Caco-2 (cell line): ENCODE measurements at places on chromosomes 1 and 21. TPM values are rescaled to one million over a fixed set of nuclear protein-coding genes. Genes with fewer than 3 reads are reported as not detected.
A peak's percentile ranks its signal among the peaks of the same experiment; 100 is the strongest.

MEGF6 gene
- total RNA-seq = 12.1 and 13.3 TPM in 2 replicates

- no peak for DNase-seq
- no peak overlapping the region for H3K4me3 ChIP-seq
- no peaks in the 10 kb centered on the region for H3K4me1 ChIP-seq
- no peaks in the 10 kb centered on the region for H3K36me3 ChIP-seq
- no peaks in the 10 kb centered on the region for H3K27me3 ChIP-seq
Measured at GRCh38 chr1:2290171-2290578, 62.1 kb downstream of the SKI start.

DNA sequence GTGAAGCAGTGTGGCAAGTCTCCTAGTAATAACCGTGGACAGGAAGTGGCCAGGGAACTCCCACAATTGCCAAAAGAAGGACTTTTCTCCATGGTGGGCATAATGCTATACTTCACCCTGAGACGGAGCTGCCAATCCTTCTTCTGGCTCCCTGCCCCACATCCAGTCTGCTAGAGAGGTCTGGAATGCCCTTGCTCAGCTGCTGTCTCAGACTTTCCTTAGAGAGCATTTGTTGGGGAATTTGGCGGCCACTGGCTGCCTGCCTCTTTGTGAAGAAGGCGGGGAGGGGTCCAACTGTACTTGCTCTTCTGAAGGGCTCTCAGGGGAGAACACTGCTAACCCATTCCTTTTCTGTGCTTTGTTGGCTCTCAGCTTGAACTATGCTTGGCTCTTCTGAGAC is 123.7 kb upstream of the EDN2 start:
- H3K27ac ChIP-seq = no peak overlapping the region
- no peak overlapping the region for H3K4me3 ChIP-seq
- no peak for DNase-seq
- no peaks in the 10 kb centered on the region for H3K36me3 ChIP-seq

- no peaks in the 10 kb centered on the region for H3K4me1 ChIP-seq
- H3K4me3 ChIP-seq = no peak overlapping the region
- H3K27me3 ChIP-seq = no peaks in the 10 kb centered on the region
- DNase-seq = no peak
Measured at GRCh38 chr21:36553406-36553805, 73.5 kb upstream of the CLDN14 start.

PLA2G5 gene
- total RNA-seq = not detected in 2 replicates

- H3K4me3 ChIP-seq = no peak overlapping the region
- H3K36me3 ChIP-seq = no peaks in the 10 kb centered on the region
- peaks cover 9% of the 10 kb centered on the region for H3K4me1 ChIP-seq
- no peaks in the 10 kb centered on the region for H3K27me3 ChIP-seq
Measured at GRCh38 chr1:183194527-183195141, 8.6 kb downstream of the LAMC2 start.

- H3K27ac ChIP-seq = no peak overlapping the region
- no peaks in the 10 kb centered on the region for H3K4me1 ChIP-seq
- H3K36me3 ChIP-seq = no peaks in the 10 kb centered on the region
- DNase-seq = no peak
- H3K4me3 ChIP-seq = no peak overlapping the region
- H3K27me3 ChIP-seq = no peaks in the 10 kb centered on the region
Measured at GRCh38 chr1:4595341-4596225, 58.8 kb upstream of the AJAP1 start.

- peak overlapping the region; percentile 18 for H3K27ac ChIP-seq
- peaks cover 8% of the 10 kb centered on the region; the same call in 1 of the 2 replicates for H3K4me1 ChIP-seq
- H3K4me3 ChIP-seq = no peak overlapping the region
- no peak for DNase-seq
- H3K36me3 ChIP-seq = no peaks in the 10 kb centered on the region
- H3K27me3 ChIP-seq = no peaks in the 10 kb centered on the region
Measured at GRCh38 chr1:203044546-203045250, 18.4 kb downstream of the PPFIA4 start.

PDE4DIP gene
- total RNA-seq = 30.8 and 32.4 TPM in 2 replicates

- H3K27ac ChIP-seq = no peak overlapping the region
- H3K4me1 ChIP-seq = no peaks in the 10 kb centered on the region
- H3K27me3 ChIP-seq = no peaks in the 10 kb centered on the region
- H3K4me3 ChIP-seq = no peak overlapping the region
- DNase-seq = no peak
- H3K36me3 ChIP-seq = no peaks in the 10 kb centered on the region
Measured at GRCh38 chr21:46425041-46425440, 33.6 kb upstream of the DIP2A start.

LYPLA2 gene
- 52.5 and 63.1 TPM in 2 replicates for total RNA-seq

ITLN1 gene
- 0.37 TPM in 1 of 2 replicates, not detected in the other for total RNA-seq

DNA sequence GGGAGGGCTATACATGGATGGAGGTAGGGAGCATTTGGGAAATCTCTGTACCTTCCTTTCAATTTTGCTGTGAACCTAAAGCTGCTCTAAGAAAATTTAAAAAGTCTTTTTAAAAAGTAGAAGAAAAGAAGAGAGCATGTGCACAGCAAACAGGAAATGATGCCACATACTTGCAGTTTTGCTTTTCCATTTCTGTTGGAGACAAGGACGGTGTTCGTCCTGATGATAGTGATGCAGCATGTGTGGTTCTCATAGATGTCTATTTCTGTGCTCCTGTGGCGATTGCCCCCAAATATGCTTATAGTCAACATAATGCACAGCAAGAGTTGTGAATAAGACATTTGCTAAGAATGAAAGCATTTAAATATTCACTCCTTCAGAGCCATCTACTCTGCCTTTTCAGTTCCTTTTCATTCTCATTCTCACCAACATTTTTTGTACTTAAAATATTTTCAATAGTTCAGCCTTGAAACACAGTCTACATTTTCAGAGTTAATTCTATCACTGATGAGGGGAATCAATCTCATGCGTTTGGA is 66.6 kb downstream of the LRRC8C start:
- H3K4me3 ChIP-seq = no peak overlapping the region
- no peaks in the 10 kb centered on the region for H3K4me1 ChIP-seq

SIPA1L2 gene
- 13.2 and 18.6 TPM in 2 replicates for total RNA-seq

GRCh38 chr1:202852163-202852904 is 36.6 kb downstream of the RABIF start:
- H3K36me3 ChIP-seq = peaks cover 18% of the 10 kb centered on the region
- H3K27me3 ChIP-seq = no peaks in the 10 kb centered on the region
- DNase-seq = peak; percentile 71
- H3K4me3 ChIP-seq = no peak overlapping the region
- no peak overlapping the region for H3K27ac ChIP-seq

DNA sequence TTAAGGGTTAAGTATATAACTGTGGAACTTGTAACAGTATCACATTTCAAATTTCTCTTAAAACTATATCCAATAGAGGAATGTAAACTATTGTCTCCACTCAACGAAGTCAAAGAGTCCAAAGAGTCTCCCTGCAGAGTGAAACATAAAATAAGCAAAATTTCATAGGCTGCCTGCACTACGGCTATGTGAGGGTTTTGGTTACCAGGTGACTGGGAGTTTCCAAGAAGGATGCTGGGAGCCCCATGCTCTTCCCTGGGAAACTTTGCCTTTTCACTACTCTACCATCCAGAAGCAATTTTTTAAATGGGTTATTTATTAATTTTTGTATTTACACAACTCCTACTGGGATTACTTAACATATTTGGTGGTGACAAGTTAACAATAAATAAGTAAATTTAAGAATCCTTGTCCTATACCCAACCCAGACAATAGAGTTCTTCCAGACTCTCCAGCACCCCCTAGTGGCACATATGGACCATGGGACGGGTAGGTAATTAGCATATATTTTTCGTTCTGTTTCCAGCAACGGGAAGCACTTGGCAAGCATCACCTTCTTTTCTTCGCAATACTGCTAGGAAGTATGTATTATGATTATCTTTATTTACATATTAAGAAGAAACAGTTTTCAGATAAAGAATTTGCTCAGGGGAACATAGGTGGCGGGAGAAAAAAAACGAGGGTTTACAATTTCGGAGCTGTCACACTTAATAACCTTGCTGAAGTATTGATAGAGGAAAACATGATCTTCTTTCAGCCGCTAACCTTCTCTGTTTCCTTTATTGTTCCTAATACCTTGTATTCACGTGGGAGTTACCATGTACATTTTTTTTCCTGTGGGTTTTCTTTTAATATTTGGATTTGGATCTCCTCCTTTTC is 3.5 kb downstream of the FMO2 start:
- H3K27me3 ChIP-seq = no peaks in the 10 kb centered on the region
- peak; percentile 62 for DNase-seq
- no peak overlapping the region for H3K4me3 ChIP-seq
- no peaks in the 10 kb centered on the region for H3K4me1 ChIP-seq
- no peaks in the 10 kb centered on the region for H3K36me3 ChIP-seq
- H3K27ac ChIP-seq = no peak overlapping the region

GRCh38 chr1:43753422-43753821 is 46.1 kb downstream of the ST3GAL3 start:
- no peak overlapping the region for H3K27ac ChIP-seq
- H3K27me3 ChIP-seq = no peaks in the 10 kb centered on the region
- 0 out of 2 replicates have a peak, but pooled peaks cover 4% of the 10 kb centered on the region for H3K4me1 ChIP-seq
- H3K36me3 ChIP-seq = no peaks in the 10 kb centered on the region

DNA sequence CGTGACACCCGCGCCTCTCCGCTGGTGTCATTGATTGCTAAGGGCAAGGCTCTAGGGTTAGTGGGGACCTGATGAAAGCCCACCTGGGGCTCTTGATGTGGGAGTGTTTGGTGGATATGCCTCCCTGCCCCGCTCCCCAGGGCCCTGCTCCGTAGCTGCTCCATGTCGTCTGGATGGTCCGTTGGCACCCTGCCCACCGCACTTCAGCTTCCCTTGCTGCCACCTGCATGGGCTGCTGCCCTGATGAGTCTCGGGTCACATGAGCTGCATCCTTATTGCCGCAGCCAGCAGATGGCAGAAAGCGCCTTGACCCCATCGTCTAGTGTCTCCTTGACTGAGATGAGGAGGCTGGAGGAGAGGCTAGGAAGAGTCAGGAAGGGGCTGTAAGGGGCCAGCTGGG is 439.4 kb downstream of the CAMTA1 start:
- no peaks in the 10 kb centered on the region for H3K36me3 ChIP-seq
- H3K27ac ChIP-seq = no peak overlapping the region
- no peak for DNase-seq
- H3K4me1 ChIP-seq = no peaks in the 10 kb centered on the region

GRCh38 chr1:152415454-152416227 is 1.6 kb upstream of the CRNN start:
- no peaks in the 10 kb centered on the region for H3K4me1 ChIP-seq
- H3K27me3 ChIP-seq = peaks cover 1% of the 10 kb centered on the region; the same call in 1 of the 2 replicates
- DNase-seq = no peak

GRCh38 chr1:247493106-247493505 is 35.2 kb upstream of the OR2B11 start:
- H3K4me3 ChIP-seq = no peak overlapping the region
- no peak overlapping the region for H3K27ac ChIP-seq
- H3K36me3 ChIP-seq = no peaks in the 10 kb centered on the region
- no peaks in the 10 kb centered on the region for H3K4me1 ChIP-seq

DNA sequence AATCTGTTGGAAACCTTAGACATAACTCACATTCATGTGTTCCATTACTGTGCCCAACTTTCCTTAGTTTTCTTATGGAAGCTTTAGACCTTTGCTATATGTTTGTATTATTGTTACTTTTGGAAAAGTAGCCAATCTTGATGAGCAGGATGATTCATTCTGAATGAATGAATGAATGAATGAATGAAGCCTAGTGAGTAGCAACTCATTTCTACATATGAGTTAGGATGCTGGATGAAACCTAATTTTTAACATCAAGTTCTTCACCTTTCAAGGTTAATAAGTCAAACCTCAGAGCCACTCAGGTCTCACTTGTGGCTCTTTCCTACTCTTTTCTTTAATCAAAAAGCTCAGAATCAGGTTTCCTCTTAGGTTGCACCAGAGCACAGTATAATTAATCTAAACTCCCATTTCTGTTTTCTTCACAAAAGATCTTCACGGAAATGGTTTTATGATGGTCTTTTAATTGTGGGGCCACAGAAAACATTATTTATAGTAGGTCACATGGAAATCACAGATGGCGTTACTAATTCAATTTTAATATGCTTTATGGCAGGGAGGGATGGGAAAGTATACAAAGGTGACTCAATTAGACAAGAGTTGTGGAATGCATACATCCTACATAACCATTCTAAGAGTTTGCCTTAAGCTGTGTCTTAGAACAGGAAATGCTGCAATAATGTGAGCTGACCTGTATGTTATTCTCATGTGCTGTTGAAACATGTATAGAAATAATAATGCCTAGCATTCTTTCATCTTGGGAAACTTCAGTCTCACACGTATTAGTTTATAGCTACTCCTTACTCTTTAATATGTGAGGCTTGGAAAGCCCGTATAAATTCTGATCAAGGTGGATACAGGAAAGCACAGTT is 4.5 kb upstream of the DDX59 start:
- no peak overlapping the region for H3K27ac ChIP-seq
- peaks cover 7% of the 10 kb centered on the region for H3K4me1 ChIP-seq
- H3K4me3 ChIP-seq = no peak overlapping the region
- no peaks in the 10 kb centered on the region for H3K27me3 ChIP-seq
- no peaks in the 10 kb centered on the region for H3K36me3 ChIP-seq
- DNase-seq = no peak

GRCh38 chr1:160830321-160831153 is 32.1 kb downstream of the CD244 start:
- H3K4me3 ChIP-seq = no peak overlapping the region
- no peaks in the 10 kb centered on the region for H3K27me3 ChIP-seq
- H3K27ac ChIP-seq = no peak overlapping the region
- H3K36me3 ChIP-seq = no peaks in the 10 kb centered on the region
- 0 out of 2 replicates have a peak, but pooled peaks cover 3% of the 10 kb centered on the region for H3K4me1 ChIP-seq

GRCh38 chr1:181630838-181631237 is 147.5 kb downstream of the CACNA1E start:
- H3K4me3 ChIP-seq = no peak overlapping the region
- no peaks in the 10 kb centered on the region for H3K4me1 ChIP-seq
- DNase-seq = no peak
- H3K27ac ChIP-seq = no peak overlapping the region
- H3K36me3 ChIP-seq = no peaks in the 10 kb centered on the region
- no peaks in the 10 kb centered on the region for H3K27me3 ChIP-seq

GRCh38 chr1:99062192-99062591 is 57.5 kb upstream of the PLPPR5 start:
- no peaks in the 10 kb centered on the region for H3K36me3 ChIP-seq
- no peak overlapping the region for H3K27ac ChIP-seq
- no peak overlapping the region for H3K4me3 ChIP-seq
- H3K4me1 ChIP-seq = no peaks in the 10 kb centered on the region
- DNase-seq = no peak

DNA sequence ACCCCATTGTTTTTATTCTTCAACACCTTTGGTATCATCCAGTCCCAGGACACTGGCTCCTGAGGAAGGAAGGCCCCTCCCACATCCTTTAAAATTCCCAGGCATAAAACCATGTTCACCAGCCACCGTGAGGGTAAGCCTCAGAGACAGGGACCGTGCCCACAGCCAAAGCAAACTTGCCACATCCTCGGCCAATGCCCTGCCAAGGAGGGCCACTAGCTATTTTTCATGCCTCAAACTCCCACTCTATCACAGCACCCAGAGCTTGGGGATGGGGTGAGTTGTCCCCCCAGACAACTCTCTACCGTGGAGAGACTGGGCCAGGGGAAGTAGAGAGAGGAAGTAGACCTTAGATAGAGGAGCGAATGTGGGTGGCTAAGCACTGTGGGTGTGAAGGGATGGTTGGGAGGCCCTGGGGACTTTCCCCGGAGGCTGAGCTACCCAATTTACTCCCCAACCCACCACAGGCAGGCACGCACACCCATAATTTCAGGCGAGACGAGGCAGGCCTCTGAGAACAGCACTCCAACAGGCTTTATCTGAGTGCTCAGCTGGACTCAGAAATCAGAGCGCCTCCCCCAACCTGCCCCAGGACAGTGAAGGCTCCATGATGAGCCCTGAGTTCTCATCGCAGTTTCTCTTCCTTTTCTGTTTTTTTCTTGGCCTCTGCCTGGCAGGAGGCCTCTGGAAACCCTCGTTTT is 15.9 kb upstream of the BTG2 start:
- peaks cover 41% of the 10 kb centered on the region for H3K4me1 ChIP-seq
- H3K4me3 ChIP-seq = no peak overlapping the region
- H3K27me3 ChIP-seq = no peaks in the 10 kb centered on the region
- no peaks in the 10 kb centered on the region for H3K36me3 ChIP-seq
- peak overlapping the region; percentile 94 for H3K27ac ChIP-seq
- no peak for DNase-seq
